ENCODE measurements at places on chromosomes 6 and 20.

DNA sequence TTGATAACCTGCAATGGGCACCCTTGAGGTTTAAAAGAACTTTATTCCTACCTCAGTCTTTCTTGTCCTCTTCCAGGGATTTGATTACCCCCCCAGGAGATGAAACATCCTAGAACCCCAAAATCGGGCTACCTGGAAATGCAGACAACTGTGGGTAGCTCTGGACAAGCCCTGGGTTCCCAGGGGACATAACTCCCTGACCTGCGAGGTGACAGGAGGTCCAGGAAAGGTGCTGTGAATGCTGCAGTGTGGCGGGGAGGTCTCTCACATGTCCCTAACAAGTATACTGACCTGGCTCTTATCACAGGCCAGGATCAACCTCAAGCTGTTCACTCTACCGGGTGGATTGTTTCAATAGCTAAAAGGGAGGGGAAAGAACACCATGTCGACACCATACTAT lies 11.6 kb downstream of the JAG1 start:
- DNase-seq = no peak

DNA sequence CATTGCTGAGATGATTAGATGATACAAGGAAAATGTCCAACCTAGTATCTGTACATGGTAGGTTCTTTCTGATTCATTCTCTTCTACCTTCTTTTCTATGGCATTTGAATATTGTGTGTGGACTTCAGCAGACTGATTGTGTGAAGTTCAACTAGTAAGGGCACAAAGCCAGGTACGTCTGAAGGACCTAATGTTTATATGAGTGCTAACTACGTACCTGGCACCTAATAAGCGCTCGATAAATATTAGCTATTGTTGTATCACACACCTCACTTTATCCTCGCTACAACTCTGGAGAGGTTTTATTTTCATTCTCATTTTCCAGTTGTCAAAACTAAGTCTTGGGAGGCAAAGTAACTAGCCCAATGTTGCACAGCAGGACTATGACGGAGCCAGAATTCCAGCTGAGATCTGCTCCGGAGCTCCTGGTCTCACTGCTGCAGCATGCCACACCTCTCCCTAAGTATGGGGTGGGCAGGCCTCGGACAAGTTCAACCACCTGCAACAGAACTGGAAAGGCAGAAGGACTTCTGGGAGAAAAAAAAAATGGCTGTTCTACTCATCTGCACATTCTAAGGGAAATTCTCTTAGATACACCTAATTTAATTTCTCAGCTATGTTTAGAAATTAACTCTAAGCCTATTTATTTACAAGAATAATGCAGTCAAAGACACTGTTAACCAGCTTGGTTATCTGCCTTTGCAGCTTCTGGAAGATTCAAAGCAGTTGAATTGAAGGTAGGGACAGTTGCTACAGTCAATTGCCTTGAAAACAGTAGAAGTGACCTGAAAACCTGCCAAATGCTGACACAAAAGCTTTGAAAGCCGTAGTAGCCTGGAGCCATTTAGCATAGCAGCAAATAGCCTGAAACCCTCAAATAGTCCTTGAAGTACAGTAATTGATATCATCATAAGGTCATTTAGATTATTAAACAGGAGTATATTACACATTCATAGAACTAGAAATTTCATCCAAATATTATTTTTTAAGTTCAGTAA lies 165.0 kb downstream of the PDE7B start:
- no peak for DNase-seq

DNA sequence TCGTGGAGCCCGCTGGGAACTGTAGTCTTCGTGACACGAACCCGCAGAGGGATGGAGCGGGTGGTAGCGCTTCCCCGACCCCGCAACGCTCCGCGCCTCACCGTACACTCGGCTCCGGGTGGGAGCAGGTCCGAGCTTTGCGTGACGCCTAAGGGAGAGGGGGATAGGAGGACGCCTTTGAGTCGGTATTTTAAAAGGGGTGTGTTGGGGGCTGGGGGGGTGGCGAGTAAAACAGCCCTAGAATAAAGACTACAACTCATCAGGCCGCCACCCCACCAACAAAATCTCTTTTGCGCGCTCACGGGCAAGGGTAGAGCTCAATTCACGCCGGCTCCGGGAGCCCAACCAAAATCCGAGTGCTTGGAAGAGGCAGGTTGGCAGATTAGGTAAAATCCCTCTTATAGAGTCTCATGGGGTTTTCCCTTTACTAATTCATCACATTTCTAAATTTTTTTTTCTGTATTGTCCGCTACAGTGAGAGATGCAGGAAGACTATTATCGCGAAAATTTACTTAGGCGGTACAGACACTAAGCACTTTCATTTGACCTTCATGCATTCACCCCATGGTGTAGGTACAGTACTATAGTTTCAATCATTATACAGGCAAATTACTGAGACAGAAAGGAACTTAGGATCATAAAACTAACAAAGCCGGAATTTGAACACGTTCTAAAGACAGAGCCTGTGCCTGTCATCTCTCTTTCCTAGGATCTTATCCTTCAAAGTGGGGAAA lies 706 bp upstream of the SNX14 start:
- no peak for DNase-seq

DNA sequence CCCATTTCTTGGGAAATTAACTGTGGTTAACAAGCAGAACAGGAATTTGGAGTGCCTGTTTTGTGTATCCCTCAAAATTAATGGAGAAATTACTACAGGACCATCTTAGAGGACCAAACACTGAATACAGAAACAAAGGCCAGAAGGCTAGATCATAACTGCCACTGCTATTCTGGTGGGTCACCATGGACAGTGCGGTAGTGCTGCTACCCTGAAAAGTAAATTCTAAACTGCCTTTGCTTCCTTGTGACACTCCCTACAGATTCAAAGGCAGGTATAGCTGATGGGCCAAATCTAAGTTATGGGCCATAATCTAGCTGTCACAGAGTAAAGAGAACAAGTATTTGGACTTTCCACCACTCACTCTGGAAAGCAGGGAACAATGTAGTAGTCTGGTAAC lies 575.8 kb upstream of the ADGRB3 start:
- no peak for DNase-seq

DNA sequence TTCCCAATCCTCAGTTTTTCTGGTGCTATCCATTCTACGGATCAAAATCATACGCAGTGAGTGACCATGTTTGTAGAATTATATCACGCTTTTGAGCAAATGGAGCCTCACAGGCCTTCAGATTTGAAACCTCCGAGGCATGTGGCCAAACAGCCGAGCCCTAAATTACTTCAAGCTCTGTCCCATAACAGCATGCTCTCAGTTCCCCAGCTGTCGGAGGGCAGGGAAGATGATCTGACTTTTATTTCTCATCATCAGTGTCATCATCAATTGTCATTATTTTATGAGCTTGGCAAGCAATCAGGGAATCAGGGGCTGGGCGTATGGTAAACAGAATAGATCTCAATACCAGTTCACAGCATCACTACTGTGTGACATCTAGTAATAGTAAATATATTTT lies 73.2 kb downstream of the PSMG4 start:
- DNase-seq = no peak

DNA sequence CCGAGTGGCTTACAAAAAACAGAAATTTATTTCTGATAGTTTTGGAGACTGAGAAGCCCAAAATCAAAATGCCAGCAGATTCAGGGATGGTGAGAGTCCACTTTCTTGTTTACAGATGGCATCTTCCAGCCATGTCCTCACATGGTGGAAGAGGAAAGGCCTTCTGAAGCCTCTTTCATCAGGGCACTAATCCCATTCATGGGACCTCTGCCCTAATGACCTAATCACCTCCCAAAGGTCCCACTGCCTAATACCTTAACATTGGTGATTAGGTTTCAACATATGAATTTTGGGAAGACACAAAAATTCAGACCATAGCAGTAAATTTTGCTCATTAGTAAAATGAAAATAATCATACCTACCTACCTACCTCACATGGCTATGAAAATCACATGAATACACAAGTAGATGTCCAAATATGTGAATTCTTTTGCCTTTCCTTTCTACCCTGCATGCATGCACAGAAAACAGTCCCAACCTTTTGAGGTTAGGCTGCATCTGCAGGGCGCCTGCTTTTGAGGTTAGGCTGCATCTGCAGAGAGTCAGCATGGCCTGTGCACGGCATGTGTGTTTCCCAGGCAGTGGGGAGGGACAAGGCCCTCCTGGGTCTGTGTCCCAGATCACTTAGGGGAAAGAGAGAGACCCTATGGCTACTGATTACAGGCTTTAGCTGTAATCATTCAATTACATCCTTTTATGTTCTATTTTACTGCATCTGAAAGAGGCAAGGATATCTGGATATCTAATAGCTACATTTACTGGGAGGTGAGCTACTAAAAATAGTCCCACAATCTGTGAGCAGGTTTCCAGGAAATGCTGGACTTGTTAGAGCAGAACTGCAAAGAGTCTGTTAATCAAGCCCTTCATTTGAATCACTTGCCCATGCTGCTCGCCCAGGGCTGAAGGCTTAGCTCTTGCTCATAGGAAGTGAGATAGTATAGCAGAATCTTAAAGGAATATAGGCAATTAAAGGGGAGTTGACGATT lies 497.7 kb upstream of the MARCKS start:
- DNase-seq = no peak

DNA sequence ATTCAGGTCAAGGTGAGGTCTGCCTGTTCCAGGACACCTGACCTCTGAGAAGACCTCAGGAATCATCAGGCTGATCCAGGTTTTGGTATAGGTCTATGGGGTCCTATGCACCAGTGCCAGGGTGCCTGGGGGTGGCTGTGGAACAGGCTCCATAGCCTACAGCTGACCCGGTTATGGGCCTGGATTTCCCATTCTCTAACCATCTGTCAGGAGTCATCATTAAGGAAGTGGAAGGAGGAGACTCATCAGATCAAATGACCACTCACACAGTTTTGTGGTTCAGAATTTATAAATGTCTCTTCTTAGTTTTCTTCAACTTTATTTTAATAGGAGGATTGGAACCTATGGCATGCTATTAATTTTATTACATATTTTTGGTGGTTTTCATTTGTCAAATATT lies 14.8 kb downstream of the PLA2G7 start:
- DNase-seq = no peak

DNA sequence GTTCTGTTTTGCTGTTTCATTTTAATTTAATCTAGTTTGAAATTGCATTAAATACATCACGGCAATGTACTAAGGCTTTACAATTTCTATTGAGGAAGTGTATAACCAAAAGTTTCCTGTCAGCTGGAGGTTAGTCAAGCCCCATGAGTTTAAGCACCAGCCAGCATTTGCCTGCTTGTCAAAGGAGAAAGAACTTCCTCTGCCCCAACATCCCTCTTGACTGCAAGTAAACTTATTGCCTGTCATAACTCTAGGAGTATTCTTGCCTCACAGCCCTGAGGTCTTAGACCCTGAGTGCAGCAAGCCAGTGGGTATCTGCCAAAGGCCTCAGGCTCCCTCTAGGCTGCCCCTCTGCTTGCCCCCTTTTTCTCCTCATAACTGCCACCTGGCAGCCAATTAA lies 106.7 kb upstream of the INSM1 start:
- no peak for DNase-seq

GRCh38 chr6:149094156-149094555 lies 223.4 kb upstream of the TAB2 start:
- DNase-seq = no peak

DNA sequence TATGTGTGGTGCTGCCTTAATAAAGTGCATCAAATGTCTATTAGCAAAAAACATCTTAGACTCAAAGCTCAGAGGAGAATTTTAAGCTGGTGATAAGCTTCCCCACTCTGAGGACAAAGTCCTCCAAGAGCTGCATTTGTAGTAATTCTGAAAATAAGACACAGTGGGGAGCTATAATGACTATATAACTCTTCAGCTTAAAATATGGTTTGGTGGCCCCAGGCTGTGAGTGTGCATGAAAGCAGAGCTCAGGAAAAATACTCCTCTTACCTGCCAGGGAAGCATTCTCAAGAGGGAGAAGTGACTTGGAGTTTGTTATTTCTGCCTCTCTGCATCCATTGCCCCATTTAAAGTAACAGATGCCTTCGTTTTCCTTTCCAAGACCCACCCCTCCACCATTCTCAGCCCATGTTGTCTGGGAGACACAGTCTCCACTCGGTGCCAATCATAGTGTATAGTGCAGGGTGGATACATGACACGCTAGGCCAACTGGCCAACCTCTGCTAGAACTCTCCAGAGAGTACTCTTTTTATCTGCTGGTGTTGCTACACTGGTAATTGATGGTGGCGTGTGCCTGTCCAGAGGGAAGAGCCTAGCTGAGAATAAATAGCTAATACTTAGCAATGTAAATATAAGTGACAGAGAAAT lies 229.2 kb downstream of the PHF3 start:
- DNase-seq = no peak

GRCh38 chr6:4906293-4907276 lies 97.3 kb downstream of the RPP40 start:
- DNase-seq = no peak

- DNase-seq = no peak
Observed at GRCh38 chr6:146860583-146860982, 261.8 kb downstream of the ADGB start.

DNA sequence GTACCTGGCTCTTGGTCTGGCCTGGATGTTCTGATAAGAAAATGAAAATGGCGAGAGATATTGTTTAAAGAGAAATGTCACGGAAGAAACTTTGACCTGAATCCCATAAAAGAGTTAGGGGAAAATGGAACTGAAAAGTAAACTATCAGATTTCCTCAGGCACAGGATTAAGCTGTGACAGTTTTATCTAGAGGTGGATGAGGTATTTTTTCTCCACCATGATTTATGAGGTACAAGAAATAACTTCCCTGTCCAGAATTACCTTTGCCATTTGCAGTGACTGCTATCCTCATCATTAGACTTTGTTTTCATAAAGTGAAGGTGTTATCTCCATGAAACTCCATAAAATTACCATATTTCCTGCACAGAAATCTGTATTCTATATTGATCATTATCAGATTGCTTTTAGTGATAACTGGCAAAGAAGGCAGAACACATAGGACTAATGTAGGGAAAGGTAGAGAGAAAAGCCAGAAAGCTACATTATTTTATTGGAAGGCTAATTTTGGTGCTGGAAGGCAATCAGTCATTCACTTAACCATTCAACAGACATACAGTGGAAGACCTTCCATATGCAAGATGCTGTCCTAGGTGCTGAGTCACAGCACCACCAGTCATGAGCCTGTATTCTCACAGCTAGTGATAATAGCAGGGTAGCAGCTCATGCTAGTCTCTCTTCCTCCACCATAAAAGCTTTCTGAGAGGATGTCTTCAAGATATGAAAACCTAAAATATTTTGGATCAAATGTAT lies 427.3 kb upstream of the CITED2 start:
- DNase-seq = no peak

DNA sequence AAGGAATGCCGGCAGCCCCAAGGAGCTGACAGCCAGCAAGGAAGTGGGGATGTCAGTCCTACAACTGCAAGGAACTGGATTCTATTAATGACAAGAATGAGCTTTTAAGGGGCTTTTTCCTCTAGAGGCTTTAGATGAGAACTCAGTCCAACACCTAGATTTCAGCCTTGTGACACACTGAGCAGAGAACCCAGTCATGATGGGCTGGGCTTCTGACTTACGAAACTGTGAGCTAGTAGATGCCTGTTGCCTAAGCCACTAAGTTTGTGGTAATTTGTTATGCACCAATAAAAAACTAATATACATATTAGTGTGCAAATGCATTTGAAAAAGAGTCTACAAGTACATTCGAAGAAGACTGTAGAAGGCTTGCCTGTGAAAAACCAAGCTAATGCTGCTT lies 263.3 kb downstream of the SOX4 start:
- DNase-seq = no peak

All from esophagus squamous epithelium (tissue), 5 donors.